ENCODE measurements at places on chromosomes 3 and 15.

- DNase-seq: no peak
Observed at GRCh38 chr3:180280555-180280954, 243.8 kb upstream of the PEX5L start.

- DNase-seq: no peak
Observed at GRCh38 chr3:171044384-171044783, 17.9 kb upstream of the SLC2A2 start.

- no peak for DNase-seq
Observed at GRCh38 chr3:14935592-14936345, 11.6 kb upstream of the NR2C2 start.

- no peak for DNase-seq
Observed at GRCh38 chr3:43013743-43014155, 34.6 kb downstream of the GASK1A start.

DNA sequence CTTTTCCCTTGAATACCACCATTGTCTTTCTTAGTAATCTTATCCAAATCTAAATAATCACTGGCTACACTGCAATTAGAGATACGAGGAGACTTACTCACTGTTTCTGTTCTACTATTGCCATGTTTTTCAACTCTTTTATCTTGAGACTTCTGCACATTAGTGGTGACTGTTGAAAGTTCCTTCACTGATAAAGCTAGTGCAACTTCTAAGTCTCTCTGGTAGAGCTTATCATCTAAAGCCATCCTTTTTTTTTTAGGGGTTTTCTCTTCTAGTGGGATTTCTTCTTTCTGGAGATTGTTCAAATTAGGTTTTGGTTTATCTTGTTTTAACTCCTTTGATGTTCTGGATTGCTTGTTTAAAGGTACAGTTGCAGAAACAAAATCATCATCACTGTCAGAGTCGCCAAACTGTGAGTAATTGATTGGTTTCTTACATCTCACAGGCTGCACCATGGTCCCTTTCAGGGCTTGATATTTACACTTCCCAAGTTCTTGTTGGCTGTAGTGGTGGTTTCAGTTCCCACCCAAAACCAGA is 37.7 kb downstream of the NCK1 start:
- no peak for DNase-seq

GRCh38 chr15:97576929-97577645 is 383.4 kb upstream of the ARRDC4 start:
- no peak for DNase-seq

GRCh38 chr3:38966811-38967692 is 84.7 kb downstream of the SCN11A start:
- DNase-seq: no peak

- no peak for DNase-seq
Observed at GRCh38 chr3:125202197-125202596, 10.4 kb downstream of the SLC12A8 start.

GRCh38 chr15:49083401-49084284 is 37.4 kb upstream of the SECISBP2L start:
- DNase-seq: no peak

DNA sequence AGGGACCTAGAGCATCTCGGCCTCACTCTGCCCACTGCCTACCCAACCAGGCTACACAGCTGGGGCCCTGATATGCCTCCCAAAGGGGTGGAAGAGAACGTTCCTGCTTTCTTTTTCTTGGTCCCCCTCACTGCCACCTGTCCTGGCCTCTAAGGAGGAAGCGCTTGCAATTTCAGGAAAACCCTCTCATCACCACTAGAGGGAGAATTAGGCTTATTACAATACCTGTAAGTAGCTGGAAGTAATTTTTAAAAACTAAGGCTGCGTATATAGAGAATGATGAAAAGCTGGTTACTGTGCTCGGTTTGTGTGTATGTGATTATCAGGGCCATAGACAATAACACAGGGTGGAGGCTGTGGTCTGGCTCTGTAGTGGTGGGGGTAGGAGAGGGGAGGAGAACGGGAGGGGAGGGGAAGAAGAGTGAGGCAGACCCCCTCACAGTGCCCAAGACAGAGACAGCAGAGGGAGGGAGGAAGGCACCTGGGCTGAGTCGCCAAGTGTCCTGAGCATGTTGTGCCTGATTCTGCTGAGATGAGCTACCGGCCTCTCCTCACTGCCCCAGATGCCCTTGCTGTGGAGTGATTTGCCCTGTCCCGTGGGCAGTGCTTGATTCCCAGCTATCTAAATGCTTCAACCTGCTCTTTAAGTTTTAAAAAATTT is 3.3 kb downstream of the GABRG3 start:
- no peak for DNase-seq

DNA sequence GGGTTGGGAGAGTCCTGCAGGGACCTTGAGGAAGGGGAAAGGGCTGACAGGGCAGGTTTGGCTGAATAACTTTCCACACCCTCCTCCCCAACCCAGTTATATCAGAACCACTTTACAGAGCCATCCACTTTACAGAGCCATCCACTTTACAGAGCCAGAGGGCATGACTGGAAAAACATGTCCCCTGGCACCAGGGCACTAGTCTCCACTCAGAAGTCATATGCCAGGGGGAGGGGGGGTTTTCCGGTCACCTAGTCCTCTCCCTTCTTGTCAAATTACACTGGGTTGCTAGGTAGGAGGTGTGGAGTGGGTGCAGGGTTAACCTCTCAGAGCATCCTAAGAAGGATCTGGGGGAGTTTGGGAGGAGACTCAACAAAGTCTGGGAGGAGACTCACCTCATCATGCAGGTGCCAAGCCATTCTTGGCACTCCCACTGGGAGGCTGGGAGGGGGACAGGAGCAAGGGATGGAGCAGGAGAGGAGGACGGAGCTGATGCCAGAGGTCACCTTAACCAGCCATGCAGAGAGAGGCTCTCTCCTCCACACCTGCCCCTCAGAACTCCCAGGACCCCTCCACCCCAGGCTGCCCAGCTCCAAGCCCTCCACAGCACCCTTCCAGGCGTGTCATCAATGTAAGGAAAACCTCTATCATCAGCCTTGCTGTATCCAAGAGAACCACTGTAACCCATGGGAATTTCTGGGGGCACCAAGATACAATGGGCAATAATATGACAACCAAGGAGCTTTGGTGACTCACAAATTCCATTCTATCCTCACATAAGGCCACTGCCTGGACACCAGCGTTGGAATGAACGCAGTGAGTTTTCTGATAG is 1.7 kb downstream of the LRRC2 start:
- no peak for DNase-seq

GRCh38 chr3:192901435-192901834 is 16.2 kb downstream of the MB21D2 start:
- no peak for DNase-seq

GRCh38 chr15:67940324-67940719 is 100.5 kb upstream of the RNU6-1 start:
- no peak for DNase-seq

- no peak for DNase-seq
Observed at GRCh38 chr3:182740710-182741109, 52.6 kb upstream of the ATP11B start.

DNA sequence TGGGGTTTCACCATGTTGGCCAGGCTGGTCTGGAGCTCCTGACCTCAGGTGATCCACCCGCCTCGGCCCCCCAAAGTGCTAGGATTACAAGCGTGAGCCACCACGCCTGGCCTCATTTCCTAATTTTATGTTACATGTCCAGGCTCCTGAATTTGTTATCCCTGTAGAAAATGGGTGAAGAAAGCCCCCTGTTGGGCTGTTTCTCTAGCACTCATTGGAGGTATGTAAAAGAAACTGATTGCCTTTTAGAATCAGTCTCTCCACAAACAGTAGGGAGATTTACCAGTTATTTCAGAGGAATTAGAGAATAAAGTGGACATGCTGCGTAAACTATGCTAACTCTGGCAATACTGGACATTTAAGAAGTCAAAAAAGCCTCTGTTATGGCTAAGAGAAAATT is 364.1 kb upstream of the TBL1XR1 start:
- no peak for DNase-seq

DNA sequence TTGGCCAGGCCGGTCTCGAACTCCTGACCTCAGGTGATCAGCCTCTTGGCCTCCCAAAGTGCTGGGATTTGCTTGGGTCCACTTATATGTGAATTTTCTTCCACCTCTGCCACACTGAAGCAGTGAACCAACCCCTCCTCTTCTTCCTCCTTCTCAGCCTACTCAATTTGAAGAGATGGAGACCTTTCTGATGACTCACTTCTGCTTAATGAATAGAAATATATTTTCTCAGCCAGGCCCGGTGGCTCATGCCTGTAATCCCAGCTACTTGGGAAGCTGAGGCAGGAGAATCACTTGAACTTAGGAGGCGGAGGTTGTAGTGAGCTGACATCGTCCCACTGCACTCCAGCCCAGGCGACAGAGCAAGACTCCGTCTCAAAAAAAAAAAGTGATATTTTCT is 46.8 kb upstream of the GATM start:
- DNase-seq: no peak

- no peak for DNase-seq
Observed at GRCh38 chr3:173410849-173411248, 13.3 kb downstream of the NLGN1 start.

DNA sequence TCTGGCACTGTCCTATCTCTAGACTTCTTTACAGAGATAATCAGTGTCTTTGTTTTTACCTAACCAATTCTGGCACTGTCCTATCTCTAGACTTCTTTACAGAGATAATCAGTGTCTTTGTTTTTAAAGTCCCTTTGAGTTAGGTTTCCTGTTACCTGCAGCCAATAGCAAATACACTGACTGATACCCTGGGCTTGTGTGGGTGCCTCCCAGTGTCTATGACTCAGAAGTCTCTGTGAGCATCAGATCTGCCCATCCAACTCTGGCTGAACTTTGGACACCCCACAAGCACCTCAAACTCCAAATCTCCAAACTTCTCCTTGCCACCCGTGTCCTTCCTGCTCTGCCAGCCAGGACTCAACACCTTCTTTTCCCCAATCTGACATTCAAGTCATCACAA is 30.4 kb downstream of the SLC41A3 start:
- DNase-seq: no peak

DNA sequence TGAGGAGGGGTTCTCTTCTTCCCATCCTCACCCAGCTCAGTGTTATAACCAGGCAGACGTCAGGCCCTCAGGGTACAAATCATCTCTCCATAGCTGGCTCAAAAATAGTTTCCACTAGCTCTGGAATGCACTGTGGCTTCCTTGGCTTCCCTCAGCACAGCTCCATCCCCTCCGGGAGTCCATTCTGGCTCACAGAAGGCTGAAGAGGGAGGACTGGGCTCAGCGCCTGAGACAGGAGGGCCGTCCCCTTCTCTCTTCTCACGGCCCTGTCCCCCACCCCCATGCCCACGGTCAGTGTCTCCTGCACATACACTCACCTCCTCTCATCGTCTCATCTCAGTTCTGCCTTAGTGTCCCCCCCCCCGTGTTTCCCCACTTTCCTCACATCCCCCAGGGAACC is 50.1 kb downstream of the UMPS start:
- peak; percentile 74 for DNase-seq

- no peak for DNase-seq
Observed at GRCh38 chr15:91881569-91882297, 28.2 kb downstream of the SLCO3A1 start.

GRCh38 chr3:140447136-140447535 is 230.7 kb upstream of the TRIM42 start:
- DNase-seq: no peak

- DNase-seq: no peak
Observed at GRCh38 chr3:113668015-113668414, 28.4 kb downstream of the USF3 start.

DNA sequence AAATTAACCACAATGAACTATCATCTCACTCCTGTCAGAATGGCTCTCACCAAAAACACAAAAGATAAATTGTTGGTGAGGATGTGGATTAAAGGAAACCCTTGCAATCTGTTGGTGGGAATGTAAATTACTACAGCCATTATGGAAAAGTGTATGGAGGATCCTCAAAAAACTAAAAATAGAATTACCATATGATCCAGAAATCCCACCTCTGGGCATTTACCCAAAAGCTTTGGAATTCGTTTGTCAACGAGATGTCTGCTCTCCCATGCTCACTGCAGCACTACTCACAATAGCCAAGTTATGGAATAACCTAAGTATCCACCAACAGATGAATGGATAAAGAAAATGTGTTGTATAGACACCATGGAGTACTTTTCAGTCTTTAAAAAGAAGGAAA is 21.6 kb downstream of the FSIP1 start:
- DNase-seq: no peak

DNA sequence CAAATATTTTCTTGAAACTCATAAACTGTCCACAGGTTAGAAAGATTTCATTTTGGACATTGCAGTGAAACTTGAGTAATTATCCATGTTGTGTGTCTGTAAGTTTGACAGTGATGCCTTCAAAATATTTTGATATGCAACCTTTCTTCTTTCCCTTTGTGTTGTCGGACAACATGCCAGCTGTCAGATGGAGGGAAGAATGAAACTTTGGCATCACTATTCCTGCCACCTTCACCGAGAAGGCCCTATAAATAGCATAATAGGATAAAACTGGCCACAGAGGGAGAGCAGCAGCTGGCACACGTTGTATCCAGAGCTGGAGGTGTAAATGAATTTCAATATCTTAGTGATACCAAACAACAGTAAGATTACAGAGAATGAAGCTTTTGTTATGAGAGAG is 436.7 kb upstream of the CFAP20DC start:
- no peak for DNase-seq

GRCh38 chr3:57958642-57959422 is 49.4 kb upstream of the FLNB start:
- DNase-seq: peak; percentile 41

DNA sequence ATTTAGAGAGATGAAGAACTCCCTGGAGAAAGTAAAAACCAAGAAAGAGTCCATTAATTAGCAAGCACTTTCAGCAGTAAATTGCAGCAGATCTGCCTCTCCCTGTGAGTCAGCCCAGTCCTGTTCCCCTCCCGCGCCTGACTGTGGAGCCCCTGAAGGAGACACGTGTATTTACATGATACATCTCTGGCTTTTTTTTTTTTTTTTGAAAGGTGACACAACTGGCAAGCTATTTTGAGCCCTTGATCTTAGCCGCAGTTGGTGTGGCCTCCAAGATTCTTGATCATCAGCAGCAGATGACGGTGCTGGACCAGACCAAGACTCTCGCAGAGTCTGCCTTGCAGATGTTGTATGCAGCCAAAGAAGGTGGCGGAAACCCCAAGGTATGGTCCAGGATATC is 271.8 kb upstream of the TPM1 start:
- no peak for DNase-seq

DNA sequence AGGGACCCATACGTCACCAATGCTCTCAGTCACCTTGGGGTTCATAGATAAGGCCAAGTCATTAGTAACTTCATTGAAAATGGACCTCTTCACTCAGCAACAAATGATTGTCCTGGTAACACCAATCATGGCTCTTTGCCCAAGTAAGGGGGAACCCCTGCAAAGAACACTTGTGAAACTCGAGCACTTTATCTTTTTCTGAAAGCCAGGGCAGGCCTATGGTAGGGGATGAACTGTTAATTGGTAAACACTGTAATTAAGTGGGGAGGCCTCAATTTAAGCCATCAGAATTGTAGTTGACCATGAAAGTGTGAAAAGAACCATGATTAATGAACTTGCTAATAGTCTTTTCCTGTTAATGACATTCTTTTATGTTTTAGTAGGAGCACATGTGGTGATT is 73.3 kb downstream of the ABHD5 start:
- no peak for DNase-seq

DNA sequence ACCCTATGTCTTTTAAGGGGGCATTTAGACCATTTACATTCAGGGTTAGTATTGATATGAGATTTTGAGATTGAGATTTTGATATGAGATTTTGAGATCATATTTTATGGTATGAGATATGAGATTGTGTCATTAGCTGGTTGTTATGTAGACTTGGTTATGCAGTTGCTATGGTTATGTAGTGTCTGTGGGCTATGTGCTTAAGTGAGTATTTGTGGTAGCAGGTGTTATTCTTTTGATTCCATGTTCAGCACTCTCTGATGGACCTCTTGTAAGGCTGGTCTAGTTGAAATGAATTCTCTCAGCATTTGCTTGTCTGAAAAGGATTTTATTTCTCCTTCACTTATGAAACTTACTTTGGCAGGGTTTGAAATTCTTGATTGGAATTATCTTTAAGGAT is 225.4 kb downstream of the SATB1 start:
- no peak for DNase-seq

Data from uterus (tissue), 4 donors.